LHCN-M2 (cell line): ENCODE measurements at places on chromosomes 11 and 22. TPM values are rescaled to one million over a fixed set of nuclear protein-coding genes. Genes with fewer than 3 reads are reported as not detected.

PTPMT1 gene
- 88.1 and 94.3 TPM in 2 replicates for total RNA-seq

OR6A2 gene
- not detected in 2 replicates for total RNA-seq

FGF3 gene
- total RNA-seq: not detected in 2 replicates

CNGA4 gene
- total RNA-seq: not detected in 2 replicates

KREMEN1 gene
- total RNA-seq: 4.3 and 5.8 TPM in 2 replicates

MRGPRF gene
- 0.38 and 0.63 TPM in 2 replicates for total RNA-seq

RAB38 gene
- total RNA-seq: not detected in 2 replicates

APOBEC3G gene
- 4.2 and 6.1 TPM in 2 replicates for total RNA-seq

TLCD5 gene
- total RNA-seq: 5.5 and 10.0 TPM in 2 replicates

OR4D10 gene
- total RNA-seq: not detected in 2 replicates

ARHGAP8 gene
- total RNA-seq: not detected in 2 replicates

NNMT gene
- total RNA-seq: 759 and 1,139 TPM in 2 replicates

TMEM179B gene
- total RNA-seq: 53.6 and 78.5 TPM in 2 replicates

ATG16L2 gene
- total RNA-seq: 8.0 and 9.8 TPM in 2 replicates

PHRF1 gene
- 35.6 and 36.2 TPM in 2 replicates for total RNA-seq

TYR gene
- total RNA-seq: not detected in 2 replicates

CECR2 gene
- 0.11 TPM in 1 of 2 replicates, not detected in the other for total RNA-seq

- DNase-seq: no peak
These were observed 42.2 kb downstream of the FAT3 start for GRCh38 chr11:92266806-92267205.

- no peak for DNase-seq
These were observed 13.8 kb upstream of the SPDYC start for GRCh38 chr11:65156256-65156655.

- DNase-seq: no peak
These were observed 1014.1 kb downstream of the LRRC4C start for GRCh38 chr11:40445391-40445790.

- no peak for DNase-seq
These were observed 20.7 kb downstream of the PDHX start for GRCh38 chr11:34936945-34937629.

DNA sequence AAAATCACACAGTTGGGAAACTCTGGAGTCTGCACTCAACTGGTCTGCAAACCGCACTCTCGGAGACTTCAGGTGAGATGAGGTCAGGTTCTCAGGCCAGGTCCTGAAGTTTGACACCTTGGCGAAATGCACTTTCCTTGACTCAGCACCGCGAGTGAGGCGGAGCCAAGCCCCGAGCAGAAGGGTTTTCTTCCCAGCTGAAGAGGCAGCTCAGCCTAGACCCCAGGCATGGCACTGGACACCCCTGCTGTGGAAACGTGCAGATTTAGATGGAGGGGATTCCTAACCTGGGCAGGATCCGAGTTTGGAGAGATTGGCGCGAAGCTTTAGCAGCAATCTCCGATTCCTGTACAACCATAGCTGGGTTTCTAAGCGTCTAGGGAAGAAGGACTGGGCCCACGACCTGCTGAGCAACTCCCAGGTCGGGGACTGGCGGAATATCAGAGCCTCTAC lies 835 bp upstream of the MYOD1 start:
- no peak for DNase-seq

DNA sequence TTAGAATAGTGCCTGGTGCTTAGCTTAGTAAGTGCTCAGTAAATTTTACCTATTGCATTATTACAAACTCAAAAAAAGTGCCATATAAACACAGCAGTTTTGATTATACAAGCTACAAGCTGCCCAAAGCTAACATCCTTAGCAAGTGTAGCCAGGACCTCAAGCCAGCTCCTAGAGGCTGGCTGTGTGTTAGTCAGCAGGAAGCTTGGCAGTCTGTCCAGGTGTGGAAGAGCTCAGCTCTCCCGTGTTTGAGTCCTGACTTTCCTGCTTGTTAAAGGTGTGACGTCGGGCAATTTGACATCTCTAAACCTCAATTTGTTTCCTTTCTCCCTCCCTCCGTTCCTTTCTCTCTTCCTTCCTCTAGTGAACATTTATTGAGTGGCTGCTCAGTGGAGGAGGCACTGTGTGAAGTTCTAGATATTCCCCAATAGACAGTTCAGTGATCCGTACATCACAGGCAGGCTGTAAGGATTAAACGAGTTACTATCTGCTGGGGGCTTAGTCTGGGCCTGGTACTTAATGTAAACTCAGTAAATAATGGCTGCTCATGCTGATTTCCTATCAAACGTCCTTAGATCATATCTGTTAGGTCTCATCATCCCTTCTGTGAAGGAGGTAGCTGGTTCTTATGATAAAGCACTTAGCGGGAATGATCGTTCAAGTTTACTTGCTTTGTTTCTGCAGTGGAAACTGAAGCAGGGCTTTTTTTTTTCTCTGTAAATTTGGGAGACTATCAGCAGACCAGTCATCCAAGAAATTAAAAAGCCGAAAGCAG lies 68.7 kb downstream of the PRR5L start:
- DNase-seq: no peak

- DNase-seq: no peak
These were observed 221.2 kb upstream of the PLET1 start for GRCh38 chr11:112481893-112482292.

DNA sequence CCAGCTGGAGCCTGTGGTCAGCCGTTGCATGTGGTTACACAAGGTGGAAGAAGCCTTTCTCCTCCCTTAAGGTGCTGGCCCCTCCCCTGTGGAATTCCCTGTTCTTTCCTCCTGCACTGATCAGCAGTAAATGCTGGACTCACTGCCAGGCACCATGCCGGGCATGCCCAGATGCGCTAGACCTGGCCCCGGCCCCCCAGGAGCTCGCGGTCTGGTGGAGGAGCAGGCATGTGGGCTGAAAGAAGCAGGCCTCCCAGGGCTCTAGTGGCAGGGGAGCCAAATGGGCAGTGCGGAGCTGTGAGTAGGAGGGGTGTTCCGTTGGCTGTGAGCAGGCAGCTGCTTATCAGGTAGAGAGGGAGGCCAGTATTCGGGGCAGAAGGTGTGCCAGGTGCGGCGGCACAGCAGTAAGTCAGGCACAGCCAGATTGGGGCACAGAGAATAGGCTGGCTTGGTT lies 10.2 kb downstream of the DGKZ start:
- DNase-seq: no peak

GRCh38 chr11:130611791-130612251 lies 163.4 kb downstream of the ADAMTS15 start:
- peak; percentile 68 for DNase-seq

- DNase-seq: no peak
These were observed 16.5 kb upstream of the MYOD1 start for GRCh38 chr11:17702876-17703275.

DNA sequence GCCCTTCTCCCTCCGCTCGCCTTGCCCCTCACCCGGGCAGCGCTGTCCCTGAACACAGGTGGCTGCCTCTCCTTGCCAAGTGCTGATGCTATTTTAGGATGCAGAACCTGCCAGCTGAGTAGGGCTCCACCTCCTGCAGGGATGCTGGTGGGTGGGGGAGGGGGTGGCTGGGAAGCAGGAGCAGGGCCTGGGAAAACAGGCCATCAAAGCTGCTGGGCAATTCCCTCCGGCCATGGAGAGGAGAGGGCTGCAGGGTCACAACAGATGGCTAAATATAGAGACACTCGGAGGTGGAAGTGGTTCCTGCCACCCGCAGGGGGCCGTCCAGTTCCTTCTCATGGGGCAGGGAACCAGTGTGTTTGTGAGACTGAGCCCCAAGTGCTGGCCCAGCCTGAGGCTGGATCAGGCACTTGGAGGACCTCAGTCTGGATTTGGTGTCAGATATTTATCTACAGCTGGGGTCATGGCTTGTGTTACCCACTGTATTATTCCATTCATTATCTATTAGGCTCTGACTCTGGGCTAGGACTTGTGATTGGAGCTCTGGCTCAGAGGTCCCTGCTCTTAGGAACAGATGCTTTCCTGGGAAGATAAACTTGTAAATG lies 59.6 kb downstream of the LRRC32 start:
- DNase-seq: no peak

- no peak for DNase-seq
These were observed 87.2 kb downstream of the PLEKHA7 start for GRCh38 chr11:16926883-16927626.

DNA sequence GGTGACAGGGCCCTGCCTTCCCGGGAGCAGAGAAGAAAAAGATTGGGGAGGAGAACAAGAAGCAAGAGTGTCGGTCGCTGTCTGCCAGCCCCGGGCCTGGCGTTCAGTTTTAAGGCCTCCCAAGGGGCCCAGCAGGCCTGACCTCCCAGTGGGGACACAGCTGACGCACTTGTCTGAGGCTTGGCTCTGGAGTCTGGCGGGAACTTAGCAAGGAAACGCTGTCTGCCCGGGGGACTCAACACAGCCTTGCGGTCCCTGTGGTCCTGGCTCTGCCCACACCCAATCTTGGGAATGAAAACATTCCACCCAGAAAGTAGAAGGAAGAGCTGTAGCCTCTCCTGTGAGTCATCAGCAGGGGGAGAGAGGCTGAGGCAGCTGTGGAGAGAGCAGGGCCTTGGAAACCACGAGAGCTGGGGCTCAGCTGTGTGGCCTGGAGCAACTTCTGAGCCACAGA lies 54.4 kb downstream of the TRAF6 start:
- peak; percentile 99 for DNase-seq

DNA sequence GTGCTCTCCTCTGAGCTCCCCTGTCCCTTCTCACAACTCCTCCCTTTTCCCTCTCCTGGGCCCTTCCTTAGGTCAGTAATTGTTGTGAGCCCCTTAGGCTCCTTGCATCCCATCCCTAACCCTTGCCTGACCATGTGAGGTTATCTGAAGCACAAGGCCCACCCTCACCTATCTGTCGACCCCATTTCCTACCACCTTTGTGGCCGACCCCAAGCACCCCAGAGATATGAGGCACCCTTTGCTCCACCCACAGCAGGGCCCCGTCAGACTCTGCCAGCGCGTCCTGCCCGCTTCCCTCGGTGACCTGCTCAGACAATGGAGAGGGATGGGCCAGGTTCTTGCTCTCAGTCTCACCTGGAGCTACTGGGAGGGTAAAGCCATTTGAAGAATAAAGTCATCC lies 1.3 kb downstream of the GNG3 start:
- DNase-seq: no peak

GRCh38 chr11:57514538-57515331 lies 767 bp downstream of the SLC43A1 start:
- no peak for DNase-seq

- DNase-seq: peak; percentile 93
These were observed 5.3 kb downstream of the OMP start for GRCh38 chr11:77107950-77108349.

GRCh38 chr22:40791241-40791640 lies 27.9 kb downstream of the SLC25A17 start:
- DNase-seq: peak; percentile 12

- DNase-seq: no peak
These were observed 13.6 kb upstream of the GALNT18 start for GRCh38 chr11:11635443-11635842.

DNA sequence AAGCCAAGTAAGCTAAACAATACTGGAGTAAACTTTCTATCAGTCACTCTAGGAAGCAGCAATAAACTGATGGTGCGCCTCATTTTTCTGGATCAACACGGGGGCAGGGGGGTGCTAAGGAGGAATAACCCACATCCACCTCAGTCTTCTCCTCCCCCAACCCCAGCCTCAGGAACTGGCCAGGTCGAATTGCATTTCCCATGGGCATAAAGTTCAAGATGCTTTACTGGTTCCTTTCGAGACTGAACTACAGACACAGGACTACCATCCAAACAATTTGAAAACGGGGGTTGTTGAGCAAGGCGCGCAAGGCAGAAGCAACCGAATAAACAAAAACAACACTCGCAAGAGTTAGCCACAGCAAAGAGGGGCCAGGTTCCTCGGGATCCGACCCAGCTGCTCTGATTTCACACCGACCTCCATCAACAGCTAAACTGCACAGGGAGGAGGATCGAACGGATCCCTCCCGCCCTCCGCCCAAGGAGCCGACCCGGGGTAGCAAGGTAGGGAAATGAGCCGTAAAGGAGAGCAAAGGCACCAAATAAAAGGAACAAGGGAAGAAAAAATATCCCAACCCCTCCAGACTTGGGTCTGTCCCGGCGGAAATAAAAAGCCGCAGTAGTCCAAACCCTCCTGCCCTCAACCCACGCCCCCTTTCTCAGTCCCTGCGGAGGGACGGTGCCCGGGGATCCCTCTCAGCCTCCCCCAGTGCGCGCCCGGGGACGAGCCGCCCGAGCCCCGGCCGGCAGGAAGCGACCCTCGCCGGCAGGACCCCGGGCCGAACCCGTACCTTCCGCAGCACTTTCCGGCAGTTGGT lies 801 bp downstream of the SESN3 start:
- peak; percentile 9 for DNase-seq

GRCh38 chr11:120854988-120855387 lies 168.9 kb upstream of the TBCEL start:
- DNase-seq: no peak

GRCh38 chr11:128476049-128476448 lies 111.3 kb downstream of the ETS1 start:
- no peak for DNase-seq

DNA sequence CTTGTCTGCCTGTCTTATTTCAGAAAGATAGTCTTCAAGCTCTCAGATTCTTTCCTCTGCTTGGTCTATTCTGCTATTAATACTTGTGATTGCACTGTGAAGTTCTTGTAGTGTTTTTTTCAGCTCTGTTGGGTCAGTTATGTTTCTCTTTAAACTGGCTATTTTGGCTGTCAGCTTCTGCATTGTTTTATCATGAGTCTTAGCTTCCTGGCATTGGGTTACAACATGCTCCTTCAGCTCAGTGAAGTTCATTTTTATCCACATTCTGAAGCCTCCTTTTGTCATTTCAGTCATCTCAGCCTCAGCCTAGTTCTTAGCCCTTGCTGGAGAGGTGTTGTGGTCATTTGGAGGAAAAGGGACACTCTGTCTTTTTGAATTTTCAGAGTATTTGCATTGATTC lies 15.5 kb upstream of the DEPDC7 start:
- peak; percentile 89 for DNase-seq

- DNase-seq: peak; percentile 41
These were observed 24.0 kb downstream of the PISD start for GRCh38 chr22:31637891-31638618.

GRCh38 chr22:37818409-37819104 lies 4.6 kb upstream of the GALR3 start:
- DNase-seq: peak; percentile 30

DNA sequence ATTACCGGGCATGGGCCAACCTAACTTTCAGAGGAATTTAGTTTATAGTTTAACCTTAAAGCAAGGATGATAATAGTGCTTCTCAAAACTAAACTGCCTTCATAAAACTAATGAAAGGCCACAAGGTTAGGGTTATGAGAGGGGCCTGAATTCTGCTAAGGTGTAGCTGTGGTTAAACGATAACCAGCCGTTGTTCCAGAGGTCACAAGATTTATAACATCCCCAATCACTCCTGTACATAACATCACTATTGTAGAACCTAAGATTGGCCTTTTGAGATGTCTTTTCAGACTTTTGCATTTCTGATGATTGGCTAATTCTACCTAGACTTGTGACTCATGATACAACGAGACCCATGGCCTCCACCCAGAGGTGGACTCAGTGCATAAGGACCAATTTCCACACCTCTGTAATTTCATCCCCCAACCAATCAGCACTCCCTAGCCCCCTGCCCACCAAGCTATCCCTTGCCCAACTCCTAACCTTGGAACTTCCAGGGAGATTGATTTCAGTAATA lies 69.8 kb downstream of the ADAMTS15 start:
- no peak for DNase-seq
